ENCODE measurements at places on chromosomes 2 and 18.

GRCh38 chr2:67572721-67573435 lies 175.7 kb downstream of the ETAA1 start:
- no peak for DNase-seq

- DNase-seq: no peak
These were observed 138.4 kb downstream of the EIPR1 start for GRCh38 chr2:3238951-3239841.

DNA sequence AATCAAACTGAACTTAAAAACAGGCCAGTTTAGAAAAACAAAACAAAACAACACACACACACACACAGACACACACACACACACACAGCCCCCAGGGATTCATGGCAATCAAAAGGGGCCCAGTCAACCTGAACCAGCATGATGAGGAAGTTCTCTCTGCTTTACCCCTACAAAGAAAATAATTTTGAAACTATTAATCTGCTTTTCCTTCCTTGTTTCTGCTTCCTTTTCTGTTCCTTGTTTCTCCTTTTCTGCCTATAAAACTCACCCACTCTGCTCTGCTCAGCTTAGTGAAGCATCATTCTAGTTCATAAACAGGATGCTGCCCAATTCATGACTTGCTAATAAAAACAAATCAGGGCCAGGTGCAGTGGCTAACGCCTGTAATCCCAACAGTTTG lies 203.1 kb downstream of the RAB3GAP1 start:
- no peak for DNase-seq

DNA sequence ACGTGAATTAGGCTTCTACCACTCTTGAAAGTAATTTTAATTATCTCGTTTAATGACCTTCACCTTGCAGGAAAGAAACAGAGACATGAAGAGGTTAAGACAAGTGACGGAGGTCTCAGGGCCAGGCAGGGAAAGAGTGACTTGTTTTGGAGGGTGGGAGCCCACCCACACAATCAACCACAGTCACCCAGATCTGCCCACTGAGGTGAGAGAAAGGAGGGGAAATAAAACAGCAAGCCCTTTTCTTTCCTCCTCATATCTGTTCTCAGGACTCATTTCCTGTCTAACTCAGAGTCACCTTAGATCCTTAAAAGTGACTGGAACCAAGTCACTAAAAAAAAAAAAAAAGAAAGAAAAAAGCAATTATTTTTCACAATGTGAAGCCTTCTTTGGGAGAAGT lies 26.8 kb downstream of the ATP8B1 start:
- no peak for DNase-seq

DNA sequence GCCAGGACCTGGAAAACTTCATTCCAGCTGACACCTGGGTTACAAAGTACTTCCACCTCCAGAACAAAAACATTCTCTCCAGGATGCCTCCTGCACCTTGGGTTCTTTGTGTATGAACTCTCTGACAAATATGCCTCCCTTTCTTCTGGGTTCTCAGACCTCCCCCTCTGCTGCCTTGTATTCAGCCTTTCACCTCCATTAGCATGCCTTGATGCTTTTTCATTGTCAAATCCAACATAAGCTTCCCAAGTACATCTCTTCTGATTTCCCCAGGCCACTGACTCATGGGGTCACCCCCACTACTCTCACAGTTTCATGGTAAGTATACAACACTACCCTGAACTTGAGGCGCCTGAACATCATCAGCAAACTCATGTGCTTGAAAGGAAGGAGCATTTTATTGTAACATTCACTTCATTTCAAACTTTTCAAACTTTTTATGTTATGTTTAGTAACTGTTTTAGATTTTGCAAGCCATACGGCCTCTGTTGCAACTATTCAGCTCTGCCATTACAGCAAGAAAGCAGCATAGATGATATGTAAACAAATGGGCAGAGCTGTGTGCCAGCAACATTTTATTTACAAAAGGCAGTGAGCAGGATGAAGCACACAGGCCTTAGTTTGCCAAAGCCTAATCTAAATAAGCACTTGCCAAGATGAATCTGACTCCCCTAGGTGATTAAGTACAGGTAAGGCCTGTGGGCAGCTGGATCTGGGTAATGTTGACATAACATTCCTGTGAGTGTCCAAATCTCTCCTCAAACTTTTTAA lies 32.5 kb upstream of the MRPS9 start:
- DNase-seq: no peak

- no peak for DNase-seq
These were observed 85.9 kb upstream of the ACSL3 start for GRCh38 chr2:222774941-222775340.

- DNase-seq: no peak
These were observed 125.8 kb downstream of the OSBPL6 start for GRCh38 chr2:178320011-178320585.

- no peak for DNase-seq
These were observed 1474.0 kb upstream of the TMEFF2 start for GRCh38 chr2:193668557-193669323.

DNA sequence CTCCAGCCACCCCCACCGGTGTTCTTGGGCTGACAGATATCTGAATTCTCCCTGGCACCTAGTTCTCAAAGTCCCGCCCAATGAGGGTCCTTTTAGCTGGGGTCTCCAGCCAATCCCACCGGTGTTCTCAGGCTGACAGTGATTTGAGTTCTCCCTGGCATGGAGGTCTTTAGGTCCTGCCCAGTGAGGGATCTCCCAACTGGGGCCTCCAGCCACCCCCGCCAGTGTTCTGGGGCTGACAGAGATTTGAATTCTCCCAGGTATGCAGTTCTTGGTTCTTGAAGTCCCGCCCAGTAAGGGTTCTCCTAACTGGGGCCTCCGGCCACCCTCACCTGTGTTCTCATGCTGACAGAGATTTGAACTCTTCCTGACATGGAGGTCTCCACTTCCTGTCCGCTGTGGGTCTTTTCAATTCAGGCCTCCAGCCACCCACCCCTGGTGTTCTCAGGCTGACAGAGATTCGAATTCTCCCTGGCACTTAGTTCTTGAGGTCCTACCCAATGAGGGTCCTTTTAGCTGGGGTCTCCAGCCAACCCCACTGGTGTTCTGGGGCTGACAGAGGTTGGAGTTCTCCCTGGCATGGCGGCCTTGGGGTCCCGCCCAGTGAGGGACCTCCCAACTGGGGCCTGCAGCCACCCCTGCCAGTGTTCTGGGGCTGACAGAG lies 154.6 kb downstream of the ANKRD36 start:
- DNase-seq: peak; percentile 0

DNA sequence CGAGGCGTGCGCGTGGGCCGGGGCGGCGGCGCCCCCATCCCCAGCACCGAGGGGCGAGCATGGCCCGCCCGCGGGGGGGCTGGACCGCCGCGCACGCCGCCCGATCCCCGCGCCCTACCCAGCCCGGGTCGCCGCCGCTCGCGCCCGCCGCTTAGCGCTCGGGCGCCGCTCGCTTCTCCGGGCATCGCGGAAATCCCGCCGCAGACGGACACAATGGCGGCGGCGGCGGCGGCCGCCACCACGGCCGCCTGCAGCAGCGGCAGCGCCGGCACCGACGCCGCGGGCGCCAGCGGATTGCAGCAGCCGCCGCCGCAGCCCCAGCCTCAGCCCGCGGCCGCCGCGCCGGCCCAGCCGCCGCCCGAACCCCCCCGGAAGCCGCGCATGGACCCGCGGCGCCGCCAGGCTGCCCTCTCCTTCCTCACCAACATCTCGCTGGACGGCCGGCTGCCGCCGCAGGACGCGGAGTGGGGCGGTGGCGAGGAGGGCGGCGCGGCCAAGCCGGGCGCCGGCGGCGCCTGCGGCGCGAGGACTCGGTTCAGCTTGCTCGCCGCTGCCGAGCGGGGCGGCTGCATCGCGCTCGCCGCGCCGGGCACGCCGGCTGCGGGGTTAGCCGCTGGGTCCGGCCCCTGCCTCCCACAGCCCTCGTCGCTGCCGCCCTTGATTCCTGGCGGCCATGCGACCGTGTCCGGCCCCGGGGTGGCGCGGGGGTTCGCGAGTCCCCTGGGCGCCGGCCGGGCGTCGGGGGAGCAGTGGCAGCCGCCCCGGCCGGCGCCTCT lies 453 bp downstream of the CABLES1 start:
- DNase-seq: peak; percentile 47

DNA sequence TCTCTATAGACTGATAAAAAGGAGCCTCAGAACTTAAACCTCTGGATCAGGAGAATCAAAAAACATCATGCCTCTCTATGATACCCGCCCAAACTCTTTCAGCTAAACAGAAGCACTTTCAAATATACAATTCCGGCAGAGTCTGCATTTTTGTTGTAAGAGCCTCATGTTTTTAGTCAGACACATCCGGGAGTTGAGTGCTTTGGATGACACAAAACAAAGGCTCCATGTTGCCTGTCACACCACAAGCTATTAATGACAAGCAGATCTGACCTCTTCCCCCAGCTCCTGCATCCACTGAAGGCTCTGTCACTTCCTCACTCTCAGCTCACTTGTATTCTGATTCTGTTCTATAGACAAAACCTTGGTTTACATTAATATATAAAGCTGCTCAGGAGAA lies 33.2 kb downstream of the SLC38A11 start:
- peak; percentile 33 for DNase-seq

DNA sequence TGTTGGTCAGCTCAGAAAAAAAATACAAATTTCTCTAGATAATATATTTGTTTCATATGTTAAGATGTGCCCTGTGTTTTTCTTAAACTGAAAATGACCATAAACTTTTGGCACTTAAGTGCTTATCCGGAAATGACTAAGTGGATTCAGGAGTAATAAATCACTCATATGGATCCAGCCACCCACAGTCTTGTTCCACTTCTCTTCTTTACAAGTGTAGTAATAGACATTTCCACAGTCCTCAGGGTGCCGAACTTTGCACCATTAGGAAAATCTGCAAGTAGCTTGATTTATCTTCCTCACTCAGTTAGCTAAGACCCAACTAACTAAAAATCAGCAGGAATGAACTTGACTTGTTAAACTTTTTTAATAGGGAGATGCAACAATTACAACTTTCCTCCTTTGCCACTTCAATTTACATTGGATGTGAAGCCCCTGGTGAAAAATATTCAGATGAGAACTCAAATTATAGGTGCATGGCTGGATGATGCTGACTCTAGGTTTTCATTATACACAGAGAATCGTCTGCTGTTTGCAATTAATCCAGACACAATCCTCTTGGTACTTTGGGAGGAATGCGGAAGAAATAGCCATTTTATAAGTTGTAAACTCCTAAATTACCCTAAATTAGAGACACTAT lies 322.5 kb downstream of the ARHGAP15 start:
- peak; percentile 78 for DNase-seq

DNA sequence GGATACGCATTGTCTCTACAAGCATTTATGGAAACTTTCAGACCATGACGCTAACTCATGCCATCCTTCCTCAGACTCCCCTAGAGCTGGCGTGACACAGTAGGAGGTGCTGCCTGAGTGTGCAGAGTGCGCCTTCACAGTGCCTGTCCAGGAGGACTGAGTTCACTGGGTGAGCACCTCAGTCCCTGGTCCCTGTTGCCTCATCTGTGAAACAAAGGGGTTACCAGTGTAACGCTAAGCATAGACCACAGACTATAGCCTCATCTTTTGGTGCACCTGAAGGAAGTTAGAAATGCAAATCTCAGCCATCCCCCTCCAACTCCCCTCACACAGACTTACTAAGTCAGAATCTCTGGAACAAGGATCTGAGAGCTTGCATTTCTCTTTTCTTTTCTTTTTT lies 142.8 kb downstream of the TMEM17 start:
- DNase-seq: no peak

GRCh38 chr2:234978466-234979203 lies 26.8 kb downstream of the SH3BP4 start:
- DNase-seq: no peak

DNA sequence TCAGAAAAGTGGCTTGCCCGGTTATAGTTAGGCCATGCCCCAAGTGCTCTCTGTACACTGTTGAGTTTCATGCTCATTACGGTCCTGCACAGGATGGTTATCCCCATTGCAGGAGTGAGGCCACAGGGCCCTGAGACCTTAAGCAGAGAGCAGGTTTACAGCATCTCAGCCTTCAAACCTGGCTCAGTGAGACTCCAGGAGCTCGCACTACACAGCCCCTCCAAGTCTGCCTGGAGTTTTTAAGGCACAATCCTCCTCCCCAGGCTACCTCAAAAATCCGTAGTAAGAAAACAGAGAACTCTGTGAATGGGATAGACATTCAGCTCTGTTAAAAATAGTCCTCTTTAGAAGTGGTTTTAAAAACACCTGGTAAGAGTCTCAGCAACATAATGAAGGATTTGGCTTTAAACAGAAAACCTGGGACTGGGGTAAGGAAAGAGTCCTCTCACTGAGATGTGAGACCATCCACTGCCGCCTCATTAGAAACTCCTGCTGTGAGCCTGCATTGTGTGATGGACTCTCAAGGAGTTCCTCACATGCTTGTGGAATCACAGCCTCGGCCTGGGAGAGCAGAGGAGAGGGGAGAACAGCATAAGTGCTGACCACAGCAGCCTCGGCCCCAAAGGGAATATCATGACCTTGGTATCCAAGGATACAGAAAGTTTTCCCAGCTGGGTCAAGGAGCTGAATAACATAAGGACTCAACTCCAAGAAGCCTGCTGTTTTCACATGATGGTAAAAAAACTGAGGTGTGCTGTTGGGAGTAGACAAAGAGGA lies 214.8 kb downstream of the ATAD2B start:
- DNase-seq: no peak

DNA sequence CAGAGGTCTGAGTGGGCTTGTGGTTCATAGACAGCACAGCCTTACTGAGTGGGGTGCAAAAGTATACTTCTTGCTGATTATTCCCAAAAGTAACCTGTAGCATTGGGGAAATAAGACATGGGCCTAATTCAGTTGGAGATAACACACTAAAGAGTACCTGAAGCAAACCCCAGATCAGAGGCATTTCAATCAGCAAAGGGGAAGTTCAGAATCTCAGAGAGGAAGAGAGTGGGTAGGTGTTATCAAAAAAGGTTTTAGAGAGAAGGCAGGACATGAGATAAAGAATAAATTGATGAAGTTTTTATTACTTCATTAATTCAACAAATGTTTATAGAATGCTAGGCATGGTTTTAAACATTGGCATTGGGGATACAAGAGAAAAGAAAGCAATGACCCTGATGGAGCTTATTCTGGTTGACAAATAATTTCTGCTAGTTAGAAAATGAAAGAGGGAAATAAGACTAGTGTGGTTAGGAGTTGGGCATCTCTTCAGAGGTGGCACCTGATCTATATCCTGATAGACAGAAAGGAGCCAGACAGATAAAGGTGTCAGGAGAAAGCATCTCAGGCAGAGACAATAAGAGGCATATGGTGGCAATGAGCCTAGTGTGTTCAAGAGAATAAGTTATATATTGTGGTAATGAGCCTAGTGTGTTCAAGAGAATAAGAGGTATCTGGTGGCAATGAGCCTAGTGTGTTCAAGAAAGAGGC lies 153.8 kb upstream of the SETBP1 start:
- DNase-seq: no peak

DNA sequence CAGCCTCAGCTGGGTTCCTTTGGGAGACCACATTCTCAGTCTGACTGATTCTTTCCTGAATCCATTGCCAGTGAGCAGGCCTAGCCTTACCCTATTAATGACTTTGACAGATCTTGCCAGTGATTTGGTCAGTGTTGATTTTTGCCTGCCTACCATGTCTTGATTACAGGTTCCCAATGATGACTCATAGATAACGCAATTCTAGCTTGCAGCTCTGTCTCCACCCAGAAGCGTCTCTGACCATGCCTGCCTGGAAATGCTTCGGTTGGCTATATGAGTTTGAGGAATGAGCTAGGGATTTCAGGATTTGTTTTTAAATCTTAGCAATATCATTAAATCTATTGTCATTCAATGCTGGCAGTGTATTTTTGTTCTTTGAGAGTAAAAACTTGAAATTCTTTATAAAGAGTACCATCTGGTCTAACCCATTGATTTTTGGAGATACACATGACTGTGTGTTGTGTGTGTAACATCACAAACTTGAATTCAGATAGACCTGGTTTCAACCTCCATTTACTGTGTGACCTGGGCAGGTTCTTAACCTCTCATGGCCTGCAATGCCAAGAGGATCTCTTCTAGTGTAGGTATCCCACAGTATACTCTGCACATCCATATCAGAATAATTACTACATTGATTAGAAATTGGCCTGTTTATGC lies 57.0 kb downstream of the CCDC150 start:
- peak; percentile 56 for DNase-seq
